ENCODE measurements at places on chromosomes 16 and 17.
A peak's percentile ranks its signal among the peaks of the same experiment; 100 is the strongest.

- peak; percentile 4 for DNase-seq
Measured at GRCh38 chr16:73095885-73096421, 48.0 kb upstream of the ZFHX3 start.

- peak; percentile 41 for DNase-seq
Measured at GRCh38 chr17:14923981-14924380, 341.1 kb downstream of the PMP22 start.

GRCh38 chr16:87570938-87571867 lies 31.1 kb upstream of the JPH3 start:
- peak; percentile 85 for DNase-seq

DNA sequence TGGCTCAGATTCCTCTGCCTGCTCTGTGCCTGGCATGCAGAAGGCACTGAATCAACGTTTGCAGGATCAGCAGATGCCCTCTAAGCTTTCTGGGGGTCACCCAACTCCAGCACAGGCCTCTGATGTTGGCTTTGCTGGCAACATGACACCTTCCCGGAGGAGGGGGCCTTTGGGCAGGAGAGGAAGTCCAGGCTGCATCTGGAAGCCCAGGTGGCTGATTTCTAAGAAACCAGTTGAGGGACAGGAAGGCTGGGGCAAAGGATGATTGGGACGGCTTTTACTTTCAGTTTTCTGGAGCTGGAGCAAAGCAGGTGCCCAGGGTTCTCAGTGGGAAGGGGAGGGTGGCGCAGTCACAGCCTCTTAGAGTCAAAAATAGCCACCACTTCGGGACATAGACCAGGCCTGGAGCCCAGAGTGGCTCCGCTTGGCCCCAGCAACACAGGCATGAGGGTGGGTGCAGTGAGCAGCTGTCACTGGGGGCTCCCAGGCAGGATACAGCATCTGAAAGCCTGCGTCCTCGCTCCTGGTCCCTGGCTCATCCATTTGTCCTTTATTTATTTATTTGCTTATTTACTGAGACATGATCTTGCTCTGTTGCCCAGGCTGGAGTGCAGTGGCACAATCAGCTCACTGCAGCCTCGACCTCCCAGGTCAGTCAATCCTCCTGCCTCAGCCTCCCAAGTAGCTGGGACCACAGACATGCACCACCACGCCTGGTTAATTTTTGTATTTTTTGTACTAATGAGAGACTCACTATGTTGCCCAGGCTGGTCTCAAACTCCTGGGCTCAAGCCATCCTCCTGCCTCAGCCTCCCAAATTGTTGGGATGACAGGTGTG lies 15.1 kb downstream of the SOCS1 start:
- DNase-seq: no peak

- peak; percentile 60 for DNase-seq
Measured at GRCh38 chr16:70688246-70688742, 2.4 kb upstream of the MTSS2 start.

- no peak for DNase-seq
Measured at GRCh38 chr16:82460766-82461165, 166.0 kb upstream of the CDH13 start.

- no peak for DNase-seq
Measured at GRCh38 chr17:32276171-32276601, 10.6 kb downstream of the RHBDL3 start.

GRCh38 chr17:77045441-77046041 lies 95.2 kb upstream of the SEC14L1 start:
- DNase-seq: peak; percentile 61

DNA sequence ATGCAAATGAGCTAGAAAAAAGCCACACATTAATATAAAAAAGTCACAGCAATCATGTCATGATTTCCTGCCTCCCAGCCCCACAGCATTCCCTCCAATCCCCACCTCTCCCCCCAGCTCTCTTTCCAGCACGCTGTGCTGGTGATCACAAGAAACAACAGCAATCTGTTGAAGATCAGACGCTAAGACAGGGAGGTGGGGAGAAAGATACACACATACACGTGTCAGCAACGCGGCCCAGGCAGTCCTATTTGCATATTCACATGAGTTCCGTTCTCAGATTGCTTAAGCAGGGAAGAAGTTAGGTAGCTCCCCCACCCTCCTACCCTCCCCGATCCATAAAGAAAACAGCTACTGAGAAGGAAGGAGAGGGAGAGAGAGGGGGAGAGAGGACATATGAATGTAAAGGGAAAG lies 405.5 kb upstream of the PSMD7 start:
- no peak for DNase-seq

DNA sequence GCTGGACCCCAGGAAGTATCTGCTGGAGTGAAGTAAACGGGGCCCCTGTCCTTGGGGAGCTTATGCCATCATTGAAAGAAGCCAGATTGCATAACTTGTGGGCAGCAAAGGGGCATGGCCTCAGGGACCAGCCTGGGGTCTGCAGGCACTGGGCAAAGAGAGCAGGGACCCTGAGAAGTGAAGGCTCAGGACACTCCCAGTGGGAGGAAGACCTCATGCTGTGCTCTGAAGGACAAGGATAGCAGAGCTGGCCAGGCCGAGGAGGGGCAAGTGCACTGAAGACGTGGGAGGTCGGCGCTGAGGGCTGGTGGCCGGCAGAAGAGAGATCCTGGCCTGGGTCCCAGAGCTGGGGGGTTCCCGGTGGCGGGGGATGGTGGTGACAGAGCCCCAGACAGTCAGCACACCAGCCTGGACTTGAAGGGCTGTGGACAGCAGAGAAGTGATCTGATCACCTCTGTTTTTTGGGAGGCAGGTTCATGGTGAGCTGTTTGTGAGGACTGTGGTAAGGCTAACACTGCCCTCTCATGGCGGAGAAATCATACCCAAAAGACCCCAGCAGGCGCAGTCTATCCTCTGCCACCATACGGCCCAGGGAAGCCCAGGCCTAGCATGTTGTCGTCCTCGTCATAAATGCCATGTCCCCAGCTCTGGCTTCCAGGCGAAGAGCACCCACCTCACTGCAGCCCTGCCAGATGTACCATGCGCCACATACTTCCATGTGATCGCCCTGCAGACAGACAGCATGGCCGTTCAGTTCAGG lies 7.1 kb upstream of the CNP start:
- peak; percentile 36 for DNase-seq

GRCh38 chr16:566475-567372 lies at the start of gene NHLRC4:
Gene NHLRC4, plus strand, starts transcription at chr16:567005. Its CDS starts 1,043 bp downstream, at chr16:568048.
- peak; percentile 63 for DNase-seq

DNA sequence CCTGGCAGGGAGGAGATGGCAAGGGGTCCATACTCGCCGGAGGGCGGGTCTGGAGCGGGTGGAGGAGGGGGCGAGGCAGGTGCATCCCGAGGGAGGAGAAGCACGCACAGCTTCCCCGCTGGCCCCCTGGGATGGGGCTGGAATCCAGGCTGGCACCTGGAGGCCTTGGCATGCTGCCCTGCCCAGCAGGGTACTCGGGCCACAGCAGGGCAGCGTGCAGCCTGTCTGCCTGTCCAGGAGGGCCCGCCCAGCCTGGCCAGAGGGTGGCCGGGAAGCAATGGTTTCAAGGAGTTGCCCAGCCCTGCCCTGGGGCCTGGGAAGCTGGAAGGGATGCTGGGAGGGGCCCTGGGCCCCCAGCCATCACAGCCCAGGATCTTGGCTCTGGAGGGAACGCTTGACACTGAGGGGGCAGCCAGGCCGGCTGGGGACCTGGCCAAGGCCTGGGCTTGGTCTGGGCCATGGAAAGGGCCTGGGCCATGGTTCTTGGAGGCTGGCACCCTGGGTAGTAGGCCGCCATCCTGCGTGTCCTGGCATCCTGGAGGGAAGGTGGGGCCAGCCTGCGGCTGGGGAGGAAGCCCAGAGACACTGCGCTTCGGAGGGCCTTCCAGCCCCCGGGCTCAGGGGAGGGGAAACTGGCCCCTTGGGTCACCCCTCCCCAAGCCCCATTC lies 1.1 kb downstream of the GLIS2 start:
- DNase-seq: peak; percentile 73
